ENCODE measurements at places on chromosomes 11 and 22. TPM values are rescaled to one million over a fixed set of nuclear protein-coding genes. Genes with fewer than 3 reads are reported as not detected.

The TRIM22 gene
- 131 TPM for total RNA-seq

The APOBEC3F gene
- total RNA-seq = 5.9 TPM

The CNGA4 gene
- total RNA-seq = not detected

The APBB1 gene
- 38.1 TPM for total RNA-seq

The TNNI2 gene
- not detected for total RNA-seq

The MIAT gene
- 0.33 TPM for total RNA-seq

The TMEM86A gene
- total RNA-seq = 2.5 TPM

The APOBEC3B gene
- 2.9 TPM for total RNA-seq

The MS4A4E gene
- total RNA-seq = not detected

The SPATA19 gene
- not detected for total RNA-seq

The SCN4B gene
- under 0.01 TPM for total RNA-seq

The NNMT gene
- total RNA-seq = 330 TPM
